Naive B cell (primary cell): ENCODE measurements at places on chromosomes 2 and 18.
A peak's percentile ranks its signal among the peaks of the same experiment; 100 is the strongest.

- DNase-seq: no peak
Observed at GRCh38 chr2:88857274-88857741, 165.8 kb downstream of the RPIA start.

- DNase-seq: no peak
Observed at GRCh38 chr2:189350540-189351209, 90.6 kb upstream of the WDR75 start.

DNA sequence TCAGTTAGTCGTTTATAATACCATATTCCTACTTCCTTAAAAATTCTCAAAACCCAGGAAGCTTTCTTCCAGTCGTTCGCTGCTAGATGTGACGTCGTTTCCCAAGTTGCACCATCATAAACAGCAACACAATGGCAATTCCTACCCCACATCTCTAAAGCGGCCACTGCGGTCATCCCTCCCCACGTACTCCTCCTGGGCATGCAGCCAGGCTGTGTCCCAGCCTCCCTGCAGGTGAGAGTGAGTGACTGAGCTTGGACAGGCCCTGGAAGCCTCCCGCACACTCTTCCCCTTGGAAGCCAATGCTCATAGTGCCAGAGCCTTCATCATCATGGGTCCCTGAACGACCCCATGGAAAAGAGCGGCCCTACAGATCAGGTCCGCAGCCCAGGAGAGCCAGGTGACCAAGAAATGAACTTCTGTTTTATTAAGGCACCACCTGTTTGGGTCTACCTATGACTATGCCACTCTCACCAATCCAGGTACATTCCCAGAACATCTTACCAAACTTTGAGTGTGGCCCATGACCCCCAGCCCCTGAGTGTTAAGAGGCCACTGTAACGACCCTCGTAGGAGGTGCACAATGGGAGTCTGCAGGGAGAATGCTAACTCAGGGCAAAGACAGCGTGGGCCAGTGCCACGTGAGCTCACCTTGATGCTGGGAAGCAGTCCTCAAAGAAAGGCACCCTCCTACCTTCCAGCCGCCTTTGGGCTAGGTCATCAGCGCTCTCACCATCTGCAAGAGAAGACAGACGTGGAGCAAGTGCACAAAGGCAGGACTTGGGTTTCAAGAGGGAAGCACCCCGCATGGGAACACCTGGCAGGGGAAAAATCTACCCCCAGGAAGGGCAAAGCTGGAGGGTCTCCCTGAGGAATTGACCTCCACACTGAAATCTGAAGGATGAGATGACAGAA lies 74.7 kb upstream of the RAB6C start:
- DNase-seq: no peak

DNA sequence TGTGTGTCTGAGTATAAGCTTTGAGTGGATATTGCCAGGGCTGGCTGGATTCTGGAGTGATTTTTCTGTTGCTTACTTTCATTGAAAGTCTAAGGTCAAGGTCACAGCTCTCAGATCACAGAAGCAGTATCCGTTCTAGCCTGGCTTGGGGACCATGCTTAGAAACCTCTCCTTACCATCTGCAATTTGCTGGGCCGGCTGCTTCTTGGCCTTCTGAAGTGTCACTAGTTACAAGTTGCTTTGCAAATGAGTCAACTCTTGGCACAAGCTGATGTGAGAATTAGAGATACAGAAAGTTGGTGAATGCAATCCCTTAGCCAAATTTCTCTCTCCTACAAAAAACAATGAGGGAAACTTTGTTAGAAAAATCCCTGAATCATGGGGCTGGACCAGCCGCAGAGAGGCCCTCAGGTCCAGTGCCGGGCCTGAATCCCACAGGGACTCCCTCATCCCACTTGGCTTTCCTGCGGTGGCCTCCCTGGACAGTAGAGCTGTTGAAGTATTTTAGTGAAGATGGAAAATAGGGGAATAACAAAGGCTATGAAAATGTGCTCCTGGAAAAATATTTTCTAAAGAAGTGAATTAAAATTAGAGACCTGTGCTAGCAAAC lies 92.7 kb upstream of the CNGA3 start:
- no peak for DNase-seq

GRCh38 chr2:196399722-196400691 lies 228.6 kb upstream of the STK17B start:
- no peak for DNase-seq

DNA sequence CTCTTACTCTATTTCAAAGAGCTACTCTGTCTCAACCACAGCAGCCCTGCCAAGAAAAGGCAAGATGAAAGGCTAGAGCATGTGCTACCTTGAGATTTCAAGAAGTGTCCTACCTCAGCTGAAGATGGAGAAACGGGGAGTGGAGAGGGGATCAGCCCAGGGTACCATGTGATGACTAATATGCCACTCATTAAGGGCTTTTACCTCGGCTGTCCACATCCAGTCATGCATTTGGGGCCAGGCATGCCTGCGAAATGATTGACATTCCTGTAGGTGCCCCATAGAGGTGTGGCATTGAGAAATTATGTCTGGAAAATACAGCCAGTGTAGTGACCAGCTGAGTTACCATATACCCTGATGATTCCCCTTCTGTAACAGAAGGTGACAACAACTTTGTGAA lies 96.1 kb downstream of the NRP2 start:
- no peak for DNase-seq

GRCh38 chr18:75111760-75112159 lies 97.2 kb downstream of the PTGR3 start:
- DNase-seq: no peak

DNA sequence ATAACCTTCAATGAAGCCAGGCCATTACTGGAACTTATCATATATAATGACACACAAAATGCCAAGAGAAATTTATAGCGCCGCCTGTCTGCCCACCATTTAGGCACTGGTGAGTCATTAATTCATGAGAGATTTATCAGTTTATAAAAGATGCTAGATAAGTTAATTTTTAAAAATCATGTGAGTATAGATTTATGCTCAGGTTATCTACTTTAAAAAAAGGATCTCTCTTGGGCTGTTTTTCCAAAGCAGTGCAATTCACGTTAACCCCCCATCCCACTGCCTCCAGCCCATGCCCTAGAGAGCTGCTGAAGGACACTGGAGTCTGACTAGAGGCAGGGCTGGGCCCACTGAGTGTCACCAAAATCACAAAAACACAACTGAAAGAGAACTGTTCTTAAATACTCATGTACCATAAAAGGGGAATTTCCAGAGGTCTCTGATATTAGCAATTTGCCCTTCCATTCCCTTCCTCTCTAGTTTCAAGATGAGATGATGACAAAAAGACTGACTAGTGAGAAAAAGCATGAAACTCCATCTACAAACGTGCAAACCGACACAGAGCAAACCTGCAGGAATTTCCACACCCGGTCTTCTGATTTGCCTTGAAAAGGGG lies 160.8 kb downstream of the BCL2 start:
- peak; percentile 58 for DNase-seq

DNA sequence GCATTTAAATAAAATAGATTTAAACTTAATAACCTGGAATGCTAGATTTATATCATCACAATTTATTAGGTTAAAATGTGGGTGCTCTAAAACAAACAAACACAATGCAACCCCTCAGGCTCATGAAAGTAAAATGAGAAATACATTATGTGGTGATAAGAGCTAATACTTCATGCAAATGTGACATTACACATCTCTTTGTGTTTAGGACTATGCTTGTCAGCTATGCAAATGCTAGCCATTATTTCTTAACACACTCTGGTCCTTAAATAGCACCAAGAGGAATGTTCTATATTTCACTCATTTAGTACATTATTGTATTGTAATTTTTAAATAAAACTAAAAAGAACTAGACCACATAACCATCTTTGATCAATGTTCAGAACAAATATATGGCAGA lies 627.6 kb downstream of the DPP10 start:
- DNase-seq: no peak

DNA sequence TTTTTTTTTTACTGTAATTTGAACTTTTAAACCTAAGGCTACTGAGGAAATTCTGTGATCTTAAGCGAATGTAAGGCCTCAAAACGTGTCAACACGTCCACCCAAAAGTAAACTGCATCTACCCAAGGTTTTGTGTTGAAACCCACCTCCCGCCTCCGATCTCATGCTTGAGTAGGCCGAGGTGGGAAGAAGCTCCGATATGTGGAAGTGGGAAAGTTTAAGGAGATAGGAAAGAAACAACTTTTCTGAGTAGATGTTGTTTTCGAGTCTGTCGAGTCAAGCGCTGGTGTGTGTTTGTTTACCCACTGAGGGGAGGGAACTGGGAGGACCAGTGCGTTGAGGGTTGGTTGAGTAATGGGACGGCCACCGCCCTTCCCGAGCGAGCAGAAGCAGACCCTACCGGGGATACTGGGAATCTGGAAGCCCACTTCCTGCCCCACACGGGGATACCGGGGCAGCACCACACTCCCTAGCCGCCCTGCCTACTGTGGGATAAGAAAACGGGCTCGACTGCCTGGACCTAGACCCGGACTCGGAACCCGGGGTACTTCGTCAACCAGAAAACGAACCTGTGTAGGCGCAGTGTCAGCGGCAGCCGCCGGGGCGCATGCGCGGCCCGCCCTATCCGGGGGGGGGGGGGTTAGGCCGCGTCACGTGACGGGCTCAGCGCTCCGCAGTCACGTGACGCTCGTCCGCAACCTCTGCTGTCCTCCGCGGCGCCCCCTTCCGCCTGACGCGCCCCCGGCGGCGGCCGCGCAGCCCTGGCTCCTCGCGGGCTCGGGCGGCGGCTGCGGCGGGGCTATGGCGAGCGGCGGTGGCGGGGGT lies at the start of gene RETREG2:
TSS of gene RETREG2 (plus strand) at position 724 of the 825 bp plus-strand sequence. CDS start at position 802, 78 bp downstream.
- peak; percentile 84 for DNase-seq

GRCh38 chr2:232325324-232326273 lies 53.0 kb upstream of the ALPP start:
- peak; percentile 41 for DNase-seq

DNA sequence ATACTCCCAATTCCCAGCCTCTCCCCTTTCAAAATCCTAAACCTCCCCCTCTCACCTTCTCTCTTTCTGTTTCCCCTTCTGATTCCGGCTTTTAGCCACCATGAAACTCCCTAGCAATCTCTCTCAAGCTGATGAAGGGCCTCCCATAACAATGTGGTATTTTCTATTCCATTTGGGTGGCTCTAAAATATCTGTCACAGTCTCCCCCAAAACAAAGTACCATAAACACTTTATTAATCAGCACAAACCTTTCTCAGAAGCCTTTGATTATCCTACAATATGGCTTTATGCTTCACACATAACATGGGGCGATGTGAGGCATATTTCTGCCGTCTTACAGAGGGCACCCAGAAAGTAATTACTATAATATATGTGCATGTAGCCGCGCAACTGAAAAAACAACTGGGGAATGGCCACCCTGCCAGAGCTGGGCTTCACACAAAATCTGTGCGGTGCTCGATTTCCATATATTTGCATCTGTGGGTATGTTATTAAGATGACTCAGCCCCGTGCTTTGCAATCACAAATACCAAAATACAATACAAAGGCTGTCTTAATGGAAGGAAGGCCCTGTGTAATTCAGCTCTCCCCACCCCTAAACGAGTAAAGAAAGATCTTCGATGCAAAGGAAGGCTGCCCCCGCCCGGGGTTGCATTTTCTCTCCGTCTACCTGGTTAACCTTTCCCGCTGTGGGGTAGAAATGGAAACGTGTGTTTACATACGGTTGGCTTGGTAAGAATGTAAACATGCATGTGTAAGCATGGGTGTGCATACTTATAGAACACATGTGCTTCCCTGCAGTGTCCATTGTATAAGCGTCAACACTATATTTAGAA lies 81.4 kb downstream of the CELF4 start:
- DNase-seq: no peak

DNA sequence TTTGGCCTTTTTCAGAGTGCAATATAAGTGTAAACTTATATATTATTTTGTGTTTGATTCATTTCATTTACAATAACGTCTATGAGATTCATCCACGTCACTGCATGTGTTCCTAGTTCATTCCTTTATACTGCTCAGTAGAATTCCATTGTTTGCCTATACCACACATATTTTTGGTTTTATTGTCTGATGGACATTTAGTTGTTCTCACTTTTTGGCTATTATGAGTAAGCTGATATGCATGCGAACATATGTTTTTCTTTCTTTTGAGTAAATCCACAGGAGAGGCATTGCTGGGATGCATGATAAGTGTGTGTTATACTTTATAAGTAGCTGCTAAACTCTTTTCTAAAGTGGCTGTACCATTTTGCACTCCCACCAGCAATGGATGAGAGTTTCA lies 314.8 kb upstream of the HS6ST1 start:
- DNase-seq: no peak

DNA sequence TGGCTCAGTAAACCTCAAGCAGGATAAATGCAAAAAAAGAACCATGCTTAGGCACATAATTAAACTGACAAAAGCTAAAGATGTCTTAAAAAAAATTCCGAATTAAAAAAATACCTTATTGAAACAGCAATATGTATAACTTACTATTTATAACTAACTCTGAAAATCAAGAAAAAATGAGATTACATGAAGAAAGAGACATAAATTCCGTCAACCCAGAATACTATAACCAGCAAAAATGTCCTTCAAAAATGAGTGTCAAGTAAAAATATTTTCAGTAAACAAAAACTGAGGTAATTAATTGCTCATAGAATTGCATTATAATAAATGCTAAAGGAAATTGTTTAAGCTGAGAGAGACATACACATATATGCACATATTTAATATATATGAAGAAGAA lies 474.5 kb upstream of the SYT4 start:
- no peak for DNase-seq

GRCh38 chr18:41703744-41704530 lies 251.1 kb upstream of the PIK3C3 start:
- DNase-seq: no peak

GRCh38 chr2:95574506-95574905 lies 17.3 kb upstream of the TRIM43 start:
- DNase-seq: no peak

GRCh38 chr18:11925800-11926481 lies 17.8 kb upstream of the MPPE1 start:
- no peak for DNase-seq

GRCh38 chr2:89848763-89849368 lies 1157.4 kb downstream of the RPIA start:
- DNase-seq: no peak

DNA sequence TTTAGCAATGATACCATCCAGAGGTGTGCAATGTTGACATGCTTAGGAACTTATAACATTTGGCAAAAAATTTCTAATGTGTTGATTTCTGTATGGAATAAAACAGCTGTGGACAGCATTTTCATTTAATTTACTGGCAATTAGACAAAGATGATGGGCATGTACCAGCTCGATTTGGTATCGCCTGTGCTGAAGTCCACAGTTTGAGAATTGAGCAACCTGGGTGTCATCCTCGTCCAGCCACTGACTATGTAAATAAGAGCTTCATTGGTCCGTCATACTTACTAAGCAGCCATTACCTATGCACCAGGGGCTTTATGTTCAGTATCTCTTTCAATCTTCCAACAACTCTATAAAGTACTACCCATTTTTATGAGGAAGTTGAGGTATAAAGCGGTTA lies 24.6 kb upstream of the ACAA2 start:
- no peak for DNase-seq

GRCh38 chr2:38765551-38765950 lies 12.5 kb upstream of the GEMIN6 start:
- no peak for DNase-seq

GRCh38 chr18:51229328-51229727 lies 31.8 kb upstream of the MEX3C start:
- DNase-seq: no peak

- DNase-seq: no peak
Observed at GRCh38 chr2:222547083-222547482, 108.8 kb downstream of the FARSB start.
